RPMI8226 (cell line): ENCODE measurements at places on chromosomes 3 and 15.

GRCh38 chr3:52323526-52324295 lies 7.6 kb downstream of the DNAH1 start:
- DNase-seq = peak; percentile 19

DNA sequence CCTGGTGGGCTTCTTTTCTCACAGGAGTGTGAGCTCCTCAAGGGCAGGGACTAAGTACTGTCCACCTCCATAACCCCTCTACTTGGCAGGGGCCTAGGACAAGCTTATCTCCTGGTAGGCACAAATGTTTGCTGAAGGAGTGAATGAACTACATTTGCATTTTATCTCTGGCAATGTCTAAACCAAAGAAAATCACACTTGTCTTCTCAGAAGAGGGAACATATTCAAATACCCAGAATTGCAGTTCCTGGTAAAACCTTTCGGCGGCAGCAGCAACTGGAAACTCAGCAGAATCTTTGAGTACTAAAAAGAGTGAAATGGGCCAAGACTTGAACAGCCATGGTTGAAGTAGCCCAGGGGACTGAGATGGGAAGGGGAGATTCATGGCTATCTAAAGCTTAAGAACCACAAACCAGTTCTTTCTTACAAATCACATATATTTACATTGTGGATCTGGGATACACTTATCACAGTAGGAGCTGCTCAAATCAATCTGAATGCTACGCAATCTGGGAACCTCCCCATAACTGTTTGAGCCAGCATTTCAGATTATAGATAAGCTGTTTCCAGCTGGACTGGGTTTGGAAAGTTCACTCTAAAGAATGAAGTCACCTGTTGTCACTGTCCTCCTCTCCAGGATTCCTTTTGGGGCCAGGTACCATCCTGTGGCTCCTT lies 18.7 kb upstream of the PTPN9 start:
- peak; percentile 35 for DNase-seq

DNA sequence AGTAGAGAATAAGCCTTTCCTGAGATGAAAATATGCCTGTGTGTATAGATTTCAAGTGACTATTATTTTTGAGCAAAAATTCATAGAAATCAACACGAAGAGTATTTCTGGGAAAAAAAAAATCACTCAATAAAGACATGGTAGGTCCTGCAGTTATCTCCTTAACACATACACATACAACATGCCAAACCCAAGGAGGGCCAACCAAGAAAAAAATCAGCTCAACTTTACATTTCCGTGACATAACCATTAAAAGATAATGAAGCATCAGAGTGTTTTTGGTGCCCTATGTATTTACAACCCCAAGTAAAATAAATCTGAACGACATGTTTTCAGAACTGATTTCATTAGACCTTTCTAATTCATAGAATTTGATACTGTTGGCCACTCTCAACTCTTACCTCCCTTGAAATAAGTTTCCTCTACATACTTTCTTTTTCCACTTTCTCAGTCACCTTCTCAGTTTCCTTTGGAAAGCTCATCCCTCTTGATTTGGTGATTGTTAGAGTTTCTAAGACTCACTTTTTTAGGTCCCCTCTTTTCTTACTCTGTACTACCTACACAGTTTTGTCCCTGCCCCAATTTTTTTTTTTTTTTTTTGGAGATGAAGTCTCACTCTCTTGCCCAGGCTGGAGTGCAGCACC lies 162.3 kb downstream of the TBL1XR1 start:
- DNase-seq = no peak

- DNase-seq = peak; percentile 7
Observed at GRCh38 chr3:23324745-23325144, 121.6 kb downstream of the UBE2E2 start.

DNA sequence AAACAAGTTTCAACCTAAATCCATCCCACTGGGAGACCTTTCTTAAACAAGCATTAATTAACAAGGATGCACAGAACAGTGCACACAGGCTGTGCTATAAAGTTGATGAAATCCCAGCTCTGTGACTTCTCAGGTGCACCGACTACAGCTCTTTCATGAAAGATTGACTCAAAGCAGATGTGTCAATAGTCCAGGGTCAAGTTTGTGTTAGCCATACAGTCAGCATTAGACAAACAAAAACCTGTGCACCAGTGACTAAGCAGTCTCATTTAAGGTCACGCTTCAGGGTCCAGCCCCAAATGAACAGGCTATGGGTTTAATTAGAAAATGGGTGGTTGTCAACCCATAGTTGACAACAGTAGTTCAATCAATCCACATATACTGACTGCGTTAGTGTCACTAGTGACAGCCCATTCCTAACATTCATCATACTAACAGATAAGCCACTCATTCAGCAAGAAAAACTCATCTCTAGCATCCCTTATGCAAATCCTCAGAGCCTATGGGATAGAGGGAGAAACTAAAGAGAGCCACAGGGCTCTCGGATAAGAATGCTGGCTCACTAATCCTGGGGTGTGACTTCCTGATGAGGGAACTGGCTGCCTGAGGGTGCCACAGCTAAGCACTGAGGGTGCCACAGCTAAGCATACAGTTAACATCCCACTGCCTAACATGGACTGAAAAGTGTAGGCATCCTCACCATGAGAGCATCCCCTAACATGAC lies 84.1 kb downstream of the WNT5A start:
- DNase-seq = no peak

GRCh38 chr15:63318344-63318743 lies 40.9 kb downstream of the APH1B start:
- no peak for DNase-seq

GRCh38 chr3:196932600-196932999 lies 9.7 kb downstream of the NCBP2 start:
- no peak for DNase-seq

DNA sequence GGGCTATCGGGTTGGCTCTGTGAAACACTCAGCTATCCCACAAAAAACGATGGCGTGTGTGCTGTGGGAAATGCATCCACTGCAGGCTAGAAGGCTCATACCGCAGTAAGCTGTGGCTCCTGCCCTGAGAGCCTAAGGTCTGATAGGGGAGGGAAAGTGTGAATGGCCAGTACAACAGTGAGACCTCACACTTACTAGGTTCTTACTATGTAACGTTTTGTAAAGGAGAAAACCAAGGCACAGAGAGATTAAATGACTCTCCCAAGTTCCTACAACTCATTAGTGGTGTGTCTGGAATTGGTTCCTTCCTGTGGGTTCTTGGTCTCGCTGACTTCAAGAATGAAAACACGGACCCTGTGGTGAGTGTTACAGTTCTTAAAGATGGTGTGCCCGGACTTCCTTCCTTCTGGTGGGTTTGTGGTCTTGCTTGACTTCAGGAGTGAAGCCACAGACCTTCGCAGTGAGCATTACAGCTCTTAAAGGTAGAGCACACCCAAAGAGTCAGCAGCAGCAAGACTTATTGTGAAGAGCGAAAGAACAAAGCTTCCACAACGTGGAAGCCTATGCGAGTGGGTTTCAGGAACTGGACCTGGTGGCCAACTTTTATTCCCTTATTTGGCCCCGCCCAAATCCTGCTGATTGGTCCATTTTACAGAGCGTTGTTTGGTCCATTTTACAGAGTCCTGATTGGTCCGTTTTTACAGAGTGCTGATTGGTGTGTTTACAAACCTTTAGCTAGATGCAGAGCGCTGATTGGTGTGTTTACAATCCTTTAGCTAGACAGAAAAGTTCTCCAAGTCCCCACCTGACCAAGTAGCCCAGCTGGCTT lies 161.7 kb downstream of the POLR2M start:
- no peak for DNase-seq

DNA sequence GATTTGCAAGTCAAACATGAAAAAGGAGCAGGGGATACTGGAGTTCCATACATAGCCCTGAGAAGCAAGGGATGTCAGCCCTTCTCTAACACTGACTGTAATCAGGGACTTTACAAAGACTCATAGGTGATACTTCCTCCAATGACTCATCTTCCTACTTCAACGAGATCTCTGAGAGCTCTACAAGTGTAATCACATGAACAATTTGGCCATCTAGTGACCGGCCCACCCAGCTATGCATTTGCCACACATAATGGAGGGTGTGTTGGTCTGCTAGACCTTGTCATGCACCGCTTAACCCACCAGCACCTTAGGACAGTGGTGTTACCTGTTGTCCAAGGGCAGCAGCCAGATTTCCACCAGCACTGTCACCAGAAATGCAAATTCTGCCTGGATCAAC lies 75.3 kb downstream of the NCEH1 start:
- no peak for DNase-seq

- DNase-seq = no peak
Observed at GRCh38 chr3:154122552-154122911, 1.3 kb downstream of the ARHGEF26 start.

GRCh38 chr3:16174389-16174788 lies at the start of gene GALNT15:
Gene GALNT15, plus strand, starts transcription at chr3:16174680. Its CDS starts 472 bp downstream, at chr3:16175152.
- DNase-seq = no peak

GRCh38 chr3:112390783-112391641 lies 58.1 kb downstream of the CD200 start:
- no peak for DNase-seq

DNA sequence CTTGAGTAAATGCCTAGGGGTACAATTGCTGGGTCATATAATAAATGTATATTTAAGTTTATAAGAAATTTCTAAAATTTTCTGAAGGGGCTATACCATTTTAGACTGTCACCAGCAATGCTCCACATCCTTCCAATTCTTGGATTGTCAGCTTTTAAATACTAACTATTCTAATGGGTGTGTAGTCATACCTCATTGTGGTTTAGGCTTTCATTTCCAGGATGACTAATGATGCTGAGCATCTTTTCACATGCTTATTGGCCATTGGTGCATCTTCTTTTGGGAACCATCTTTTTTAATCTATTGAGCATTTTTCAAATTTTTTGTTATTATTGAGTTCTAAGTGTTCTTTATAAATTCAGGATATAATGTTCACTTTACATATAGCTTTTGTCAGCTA lies 52.5 kb upstream of the CORO2B start:
- DNase-seq = no peak

- DNase-seq = peak; percentile 35
Observed at GRCh38 chr3:8713901-8714759, 19.5 kb upstream of the CAV3 start.

DNA sequence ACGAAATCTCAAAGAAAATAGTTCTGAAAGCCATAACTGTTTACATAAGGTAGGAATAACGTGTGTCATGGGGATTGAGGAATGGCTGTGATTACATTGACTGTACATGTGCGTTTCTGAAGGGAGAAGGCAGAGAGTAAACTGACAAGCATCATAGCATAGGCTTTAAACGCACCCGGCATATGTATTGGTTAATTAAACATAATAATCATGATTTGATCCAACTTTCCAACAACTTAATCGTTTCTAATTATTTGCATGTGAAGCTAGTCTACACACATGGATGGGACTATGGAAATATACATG lies 3.3 kb downstream of the TMEM108 start:
- DNase-seq = no peak

DNA sequence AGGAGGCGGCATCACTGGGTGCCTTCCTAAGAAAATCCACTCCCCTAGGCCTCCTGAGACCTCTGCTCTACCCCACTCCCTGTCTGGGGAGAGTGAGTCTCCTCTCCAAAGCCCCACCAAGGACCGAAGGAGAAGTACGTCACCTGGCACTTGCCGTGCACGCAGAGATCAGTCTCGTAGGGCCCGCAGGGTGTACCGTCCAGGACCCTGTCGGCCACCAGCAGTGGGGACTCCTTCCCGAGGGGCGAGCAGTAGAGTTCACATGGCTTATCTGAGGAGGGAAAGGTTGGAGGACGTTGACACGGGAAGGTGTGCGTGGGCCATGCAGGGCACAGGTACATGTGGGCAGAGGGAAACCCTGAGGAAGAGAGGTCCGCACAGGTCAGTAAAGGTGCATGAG lies 232.9 kb downstream of the ADAMTS17 start:
- no peak for DNase-seq

DNA sequence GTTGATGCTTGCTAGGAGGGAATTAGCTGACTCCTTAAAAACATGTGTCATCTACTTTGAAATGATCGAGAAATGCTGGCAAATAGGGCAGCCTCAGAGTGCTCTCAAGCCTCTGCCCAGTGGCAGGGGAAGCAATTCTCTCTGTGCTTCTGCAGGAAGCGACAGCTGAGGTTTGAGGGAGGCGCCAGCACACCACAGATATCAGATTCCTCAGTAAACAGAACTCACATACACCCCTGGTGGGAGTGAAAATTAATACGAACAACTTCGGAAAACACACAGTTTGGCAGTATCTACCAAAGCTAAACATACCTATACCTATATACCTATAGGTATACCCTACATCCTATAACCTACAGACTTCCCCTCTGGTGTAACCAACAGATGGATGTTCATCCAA lies 61.3 kb downstream of the NSMCE3 start:
- no peak for DNase-seq

DNA sequence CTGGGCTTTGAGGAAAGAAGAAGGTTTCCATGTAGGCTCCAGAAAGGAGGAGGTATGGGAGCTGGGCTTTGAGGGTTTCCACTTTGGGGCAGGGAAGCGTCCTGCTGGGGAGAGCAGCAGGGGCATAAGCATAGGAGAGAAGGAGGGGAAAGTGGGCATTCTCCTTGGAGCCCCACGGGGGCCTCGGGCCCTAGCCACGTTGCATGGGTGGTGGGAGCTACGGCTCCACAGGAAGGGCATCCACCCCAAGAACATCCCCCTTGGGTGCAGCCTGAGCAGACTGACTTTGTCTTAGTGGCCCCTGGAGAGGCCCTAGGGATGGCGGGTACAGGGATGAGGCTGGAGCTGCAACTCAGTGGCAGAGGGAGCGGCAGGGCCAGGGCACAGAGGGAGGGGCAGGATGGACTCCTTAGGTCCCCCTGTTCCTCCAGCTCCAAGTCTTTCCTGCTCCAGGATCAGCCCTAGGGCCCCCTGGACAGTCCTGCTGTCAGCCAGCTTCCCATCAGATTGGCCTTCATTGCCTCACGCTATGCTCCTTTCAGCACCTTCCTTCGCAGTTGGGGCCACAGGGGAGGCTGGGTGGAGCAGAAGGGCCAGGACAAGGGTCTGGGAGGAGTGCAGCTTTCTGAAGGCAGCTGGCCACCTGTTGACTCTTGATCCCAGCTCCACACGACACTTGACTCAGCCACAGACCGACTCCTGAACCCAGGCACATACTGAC lies 22.9 kb downstream of the PRR20G start:
- no peak for DNase-seq

DNA sequence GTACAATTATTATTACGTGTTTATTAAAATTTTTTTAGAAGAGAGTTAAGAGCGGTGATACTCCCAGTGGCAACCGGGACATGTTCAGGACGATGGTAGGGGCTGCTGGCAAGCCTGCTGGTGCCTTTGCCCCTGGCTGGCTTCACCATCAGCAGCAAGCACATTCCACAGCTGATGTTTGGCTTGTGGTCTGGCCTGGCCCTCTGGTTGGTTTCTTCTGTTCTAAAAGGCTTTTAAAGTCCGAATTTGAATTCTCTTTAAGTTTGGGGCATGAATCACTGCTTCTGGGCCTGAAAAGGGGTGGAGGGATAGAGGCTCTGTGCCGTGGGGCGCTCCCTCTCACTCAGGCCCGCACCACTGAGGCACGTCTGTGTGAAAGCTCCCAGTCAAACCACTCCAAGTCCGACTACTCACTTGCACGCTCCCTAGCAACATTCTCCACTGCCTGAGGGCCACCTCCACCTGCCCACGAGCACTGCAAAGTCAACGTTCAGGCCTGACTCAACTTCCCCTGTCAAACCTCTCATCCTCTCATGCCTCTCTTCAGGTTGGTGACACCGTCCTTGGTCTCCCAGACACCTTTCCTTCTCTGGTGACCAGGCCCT lies 10.1 kb downstream of the ITGA11 start:
- no peak for DNase-seq
